ENCODE measurements at places on chromosomes 7 and 10.

GRCh38 chr7:69622960-69623359 lies 24.7 kb downstream of the AUTS2 start:
- H3K27ac ChIP-seq, result no peak overlapping the region
- no peaks in the 10 kb centered on the region for H3K4me1 ChIP-seq
- H3K4me3 ChIP-seq, result no peak overlapping the region
- H3K27me3 ChIP-seq, result peaks cover 42% of the 10 kb centered on the region

- no peaks in the 10 kb centered on the region for H3K27me3 ChIP-seq
- H3K4me3 ChIP-seq, result no peak overlapping the region
- H3K27ac ChIP-seq, result no peak overlapping the region
- no peak for DNase-seq
- no peaks in the 10 kb centered on the region for H3K4me1 ChIP-seq
Observed at GRCh38 chr7:17147409-17147808, 151.0 kb upstream of the AHR start.

- DNase-seq, result peak; percentile 68
- H3K27me3 ChIP-seq, result no peaks in the 10 kb centered on the region
- H3K4me1 ChIP-seq, result no peaks in the 10 kb centered on the region
- H3K27ac ChIP-seq, result no peak overlapping the region
Observed at GRCh38 chr7:66837007-66837406, 84.0 kb upstream of the TMEM248 start.

- no peak overlapping the region for H3K4me3 ChIP-seq
- no peaks in the 10 kb centered on the region for H3K36me3 ChIP-seq
- no peak overlapping the region for H3K27ac ChIP-seq
- no peaks in the 10 kb centered on the region for H3K27me3 ChIP-seq
Observed at GRCh38 chr10:49310460-49310859, 11.5 kb downstream of the C10orf71 start.

DNA sequence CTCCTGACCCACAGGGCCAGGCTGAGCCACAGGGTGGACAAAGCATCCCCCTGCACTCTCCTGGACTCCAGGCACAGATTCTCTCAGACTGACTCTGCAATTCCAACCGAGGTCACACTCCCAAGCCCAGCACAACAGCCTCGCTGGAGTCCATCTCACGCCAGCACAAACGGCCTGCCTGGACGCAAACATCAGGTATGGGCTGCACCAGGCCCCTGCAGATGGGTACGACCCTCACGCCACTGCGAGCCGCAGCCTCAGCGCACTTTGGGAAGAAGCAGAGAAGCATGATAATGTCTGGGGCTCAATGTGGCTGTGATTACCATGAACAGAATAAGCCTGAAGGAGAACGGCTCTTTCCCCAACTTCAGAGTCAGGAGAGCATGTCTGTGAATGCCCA lies 66.4 kb upstream of the CFAP46 start:
- no peaks in the 10 kb centered on the region for H3K27me3 ChIP-seq
- H3K4me1 ChIP-seq, result no peaks in the 10 kb centered on the region
- H3K27ac ChIP-seq, result no peak overlapping the region
- no peak overlapping the region for H3K4me3 ChIP-seq
- DNase-seq, result no peak

GRCh38 chr10:72061491-72061890 lies 26.9 kb downstream of the SPOCK2 start:
- H3K4me1 ChIP-seq, result peaks cover 2% of the 10 kb centered on the region
- no peak overlapping the region for H3K27ac ChIP-seq
- H3K4me3 ChIP-seq, result no peak overlapping the region
- no peaks in the 10 kb centered on the region for H3K36me3 ChIP-seq

DNA sequence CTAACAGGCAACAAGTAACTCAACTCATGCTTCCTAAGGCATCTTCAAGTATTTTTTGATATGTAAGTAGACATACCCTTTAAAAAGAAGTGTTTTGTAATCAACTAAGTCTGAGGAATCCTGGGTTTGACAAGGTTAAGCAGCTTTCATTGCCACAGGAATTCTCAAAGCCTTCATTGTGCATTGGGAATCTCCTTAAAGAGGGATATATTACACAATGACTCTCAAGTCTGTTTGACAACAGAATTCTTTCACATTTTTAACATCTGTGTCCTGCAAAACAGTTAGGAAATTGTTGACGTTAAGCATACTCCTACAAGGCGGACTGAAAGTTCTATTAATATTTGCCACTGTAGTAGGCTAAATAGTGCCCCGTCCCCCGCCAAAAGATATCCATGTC lies 71.4 kb downstream of the SGMS1 start:
- DNase-seq, result no peak
- H3K4me3 ChIP-seq, result no peak overlapping the region
- no peaks in the 10 kb centered on the region for H3K27me3 ChIP-seq
- peaks cover 3% of the 10 kb centered on the region for H3K4me1 ChIP-seq

- H3K27ac ChIP-seq, result no peak overlapping the region
- DNase-seq, result no peak
- H3K4me1 ChIP-seq, result peaks cover 2% of the 10 kb centered on the region
- H3K27me3 ChIP-seq, result no peaks in the 10 kb centered on the region
- H3K36me3 ChIP-seq, result no peaks in the 10 kb centered on the region
Observed at GRCh38 chr7:2163600-2164555, 68.9 kb downstream of the MAD1L1 start.

GRCh38 chr10:26797340-26797739 lies 63.4 kb downstream of the ABI1 start:
- no peaks in the 10 kb centered on the region for H3K4me1 ChIP-seq
- no peak overlapping the region for H3K27ac ChIP-seq
- no peaks in the 10 kb centered on the region for H3K36me3 ChIP-seq
- H3K4me3 ChIP-seq, result no peak overlapping the region
- no peak for DNase-seq

GRCh38 chr10:115409347-115409746 lies 316.2 kb downstream of the ATRNL1 start:
- no peak for DNase-seq
- H3K4me1 ChIP-seq, result no peaks in the 10 kb centered on the region
- no peak overlapping the region for H3K4me3 ChIP-seq
- no peaks in the 10 kb centered on the region for H3K27me3 ChIP-seq

DNA sequence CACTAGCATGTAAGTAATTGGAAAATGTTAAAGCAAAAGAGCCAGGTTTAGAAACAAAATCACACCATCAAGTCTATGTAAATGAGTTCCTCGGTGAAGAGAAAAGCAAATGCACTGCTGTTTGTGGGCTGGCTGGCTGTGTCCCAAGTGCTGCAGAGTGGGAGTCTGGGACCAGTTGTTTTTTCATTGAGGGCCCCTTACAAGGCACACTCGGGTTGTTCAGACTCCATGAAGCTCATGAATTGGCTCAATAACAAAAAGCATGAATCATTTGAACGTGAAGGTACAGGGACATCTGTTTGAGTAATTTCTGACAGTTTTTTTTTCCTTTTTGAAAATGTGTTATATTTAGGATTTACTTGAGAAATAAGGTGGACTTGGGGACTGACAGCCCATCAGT lies 28.0 kb downstream of the GRK5 start:
- no peaks in the 10 kb centered on the region for H3K27me3 ChIP-seq
- no peak for DNase-seq
- H3K36me3 ChIP-seq, result no peaks in the 10 kb centered on the region
- no peak overlapping the region for H3K4me3 ChIP-seq

- H3K36me3 ChIP-seq, result no peaks in the 10 kb centered on the region
- H3K27ac ChIP-seq, result no peak overlapping the region
- DNase-seq, result no peak
- no peak overlapping the region for H3K4me3 ChIP-seq
Observed at GRCh38 chr7:143411976-143412708, 3.5 kb upstream of the EPHA1 start.

Data from iPS DF 6.9 (cell line).